ENCODE measurements at places on chromosomes 2 and 18.

DNA sequence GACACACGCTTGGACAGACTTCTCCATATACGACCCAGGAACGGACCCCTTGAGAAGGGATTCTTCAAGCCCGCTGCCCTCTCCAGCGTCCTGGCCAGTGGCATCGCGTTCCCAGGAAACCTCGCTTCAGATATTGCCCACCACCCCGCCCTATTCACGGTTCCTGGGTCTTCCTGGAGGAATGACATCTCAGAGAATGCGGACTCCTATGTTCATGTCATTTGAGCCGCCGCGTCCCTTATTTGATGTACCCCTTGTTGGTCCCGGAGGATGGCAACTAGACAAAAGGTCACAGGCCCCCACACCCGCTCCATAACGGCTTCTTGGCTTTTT is 588 bp upstream of the CCDC93 start:
- DNase-seq, result no peak

- DNase-seq, result no peak
Observed at GRCh38 chr2:88090446-88091283, 23.0 kb downstream of the SMYD1 start.

DNA sequence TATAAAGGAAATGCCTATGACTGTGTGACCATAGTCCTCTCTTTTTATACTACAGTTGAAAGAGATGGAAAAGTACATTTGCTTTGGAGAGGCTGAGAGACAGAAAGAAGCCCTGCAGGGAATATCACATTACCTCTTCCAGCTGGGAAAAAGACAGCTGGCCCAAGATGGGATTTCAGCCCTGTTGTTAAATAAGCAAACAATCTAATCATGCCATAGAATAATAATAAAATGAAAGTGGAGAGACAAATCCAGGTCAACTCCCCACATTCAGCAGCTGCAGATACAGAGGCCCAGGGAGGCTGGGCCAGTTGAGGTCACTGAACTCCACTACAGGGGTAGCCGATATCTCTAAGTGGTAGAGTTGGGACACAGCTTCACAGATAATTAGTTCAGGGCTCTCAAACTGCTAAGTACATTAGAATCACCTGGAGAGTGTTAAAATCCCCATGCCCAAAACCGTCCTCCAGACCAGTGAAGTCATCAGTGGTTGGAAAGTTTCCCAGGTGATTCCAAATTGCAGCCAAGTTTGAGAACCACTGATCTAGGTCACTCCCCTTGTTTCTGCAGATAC is 81.9 kb downstream of the MOGAT1 start:
- no peak for DNase-seq

DNA sequence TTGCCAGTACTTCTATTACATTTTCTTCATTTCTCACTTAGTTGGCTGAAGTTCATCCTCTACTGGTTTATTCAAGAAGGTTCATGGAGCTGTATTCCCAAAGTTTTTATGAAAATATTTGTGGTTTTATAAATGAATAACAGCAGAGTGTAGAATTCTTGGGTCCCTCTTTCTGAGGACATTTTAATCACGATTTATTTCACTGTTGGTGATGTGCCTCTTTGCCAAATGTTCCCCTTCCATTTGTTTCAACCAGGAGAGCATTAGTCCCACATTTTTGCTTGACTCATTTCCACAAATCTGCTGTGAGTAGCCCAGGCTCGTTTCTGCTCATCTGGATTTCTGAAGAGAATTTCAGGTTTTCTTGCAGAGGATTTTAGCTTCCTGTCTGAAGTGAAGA is 20.8 kb downstream of the COPS7B start:
- no peak for DNase-seq

GRCh38 chr2:211512806-211513205 is 956.4 kb downstream of the CPS1 start:
- DNase-seq, result no peak

GRCh38 chr18:75247611-75248421 is 37.2 kb downstream of the TSHZ1 start:
- no peak for DNase-seq

GRCh38 chr2:191351298-191351697 is 106.1 kb downstream of the MYO1B start:
- no peak for DNase-seq

GRCh38 chr2:95345563-95346230 is 48.5 kb downstream of the KCNIP3 start:
- peak; percentile 88 for DNase-seq

DNA sequence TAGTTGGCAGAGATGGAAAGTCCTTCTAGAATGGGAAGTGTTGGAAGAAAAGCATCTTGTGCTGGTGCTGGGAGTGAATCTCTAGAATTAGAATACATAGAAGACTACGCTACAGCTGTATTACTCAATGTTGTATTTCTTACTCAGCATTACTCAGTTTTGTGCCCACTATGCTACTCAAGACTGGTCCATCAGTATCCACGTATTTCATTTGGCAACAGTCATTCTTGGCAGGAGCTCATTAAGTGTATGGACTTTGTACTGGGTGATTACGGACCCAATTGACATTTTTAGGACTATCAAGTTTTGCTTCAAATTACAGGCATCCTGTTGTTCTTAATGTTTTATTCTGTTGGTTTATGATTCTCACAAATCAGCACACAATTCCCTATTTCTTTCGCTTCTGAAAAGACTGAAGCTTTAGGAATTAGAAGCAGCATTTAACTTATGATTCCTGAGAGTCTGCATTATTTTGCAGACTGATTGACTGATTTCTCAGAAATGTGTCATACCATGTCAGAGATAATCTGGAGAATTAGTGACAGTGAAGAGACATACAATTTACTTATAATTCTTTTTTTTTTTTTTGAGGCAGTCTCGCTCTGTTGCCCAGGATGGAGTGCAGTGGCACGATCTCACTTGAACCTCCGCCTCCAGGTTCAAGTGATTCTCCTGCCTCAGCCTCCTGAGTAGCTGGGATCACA is 136.9 kb downstream of the MYO3B start:
- no peak for DNase-seq

DNA sequence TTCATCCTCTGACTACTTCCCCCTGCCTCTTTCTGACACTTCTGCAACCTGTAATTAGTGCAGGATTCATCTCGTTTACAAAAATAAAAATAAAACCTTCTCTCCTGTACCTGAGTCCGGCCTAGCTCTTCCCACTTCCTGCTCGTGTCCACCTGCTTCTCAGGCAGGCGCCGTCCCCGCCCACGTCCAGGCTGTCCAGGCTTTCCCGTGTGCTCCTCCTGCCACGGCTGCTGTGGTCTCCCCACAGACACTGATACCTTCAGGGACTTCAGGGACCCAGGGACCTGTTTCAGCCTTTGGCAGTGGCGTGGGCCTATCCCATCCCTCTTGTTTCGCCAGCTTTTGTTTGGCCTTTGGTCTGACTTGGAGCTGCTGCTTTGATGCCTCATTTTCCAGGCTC is 272.5 kb downstream of the PHLPP1 start:
- no peak for DNase-seq

- DNase-seq, result no peak
Observed at GRCh38 chr2:19457809-19458208, 99.4 kb upstream of the OSR1 start.

- DNase-seq, result no peak
Observed at GRCh38 chr2:238236571-238236970, 3.3 kb downstream of the HES6 start.

DNA sequence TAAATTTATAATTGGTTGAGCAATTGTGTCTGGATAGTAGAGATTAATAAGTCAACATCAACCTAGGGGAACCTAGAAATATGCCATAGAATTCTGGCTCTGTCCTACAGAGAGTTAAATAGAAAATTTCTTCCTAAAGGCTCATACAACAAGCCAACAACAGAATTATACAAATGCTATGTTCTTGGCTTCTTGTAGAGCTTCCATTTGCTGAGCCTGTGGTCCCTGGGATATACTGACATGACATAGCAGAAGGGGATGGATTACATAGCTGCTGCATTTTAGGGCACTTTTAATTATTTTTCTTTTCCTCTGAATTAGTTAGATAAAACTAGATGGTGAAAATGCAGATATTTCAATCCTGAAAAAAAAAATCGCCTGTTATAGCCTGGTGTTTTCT is 95.5 kb upstream of the ST6GAL2 start:
- no peak for DNase-seq

GRCh38 chr2:35821675-35822074 is 533.9 kb upstream of the CRIM1 start:
- DNase-seq, result peak; percentile 50

DNA sequence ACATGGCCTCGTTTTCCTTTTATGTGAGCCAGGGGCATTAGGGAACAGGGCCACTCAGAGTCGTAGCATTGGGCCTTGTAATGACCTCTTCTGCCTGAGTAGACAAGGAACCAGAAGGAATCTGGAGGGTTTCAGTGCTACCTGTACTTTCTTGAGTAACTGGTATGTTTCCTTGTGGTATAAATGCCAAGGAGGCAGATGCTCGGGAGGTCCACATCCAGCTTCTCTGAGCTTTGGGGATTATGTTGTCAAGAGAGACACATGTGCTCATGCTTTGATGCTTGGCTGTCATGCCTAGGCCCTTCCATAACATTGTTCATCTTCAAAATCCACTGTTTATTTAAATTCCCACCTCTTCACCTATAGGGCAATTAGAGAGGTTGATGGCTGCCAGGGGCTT is 26.3 kb downstream of the FOSL2 start:
- DNase-seq, result no peak

- DNase-seq, result no peak
Observed at GRCh38 chr2:38163006-38163405, 87.1 kb upstream of the CYP1B1 start.

- DNase-seq, result no peak
Observed at GRCh38 chr2:236317938-236318396, 53.8 kb upstream of the ASB18 start.

DNA sequence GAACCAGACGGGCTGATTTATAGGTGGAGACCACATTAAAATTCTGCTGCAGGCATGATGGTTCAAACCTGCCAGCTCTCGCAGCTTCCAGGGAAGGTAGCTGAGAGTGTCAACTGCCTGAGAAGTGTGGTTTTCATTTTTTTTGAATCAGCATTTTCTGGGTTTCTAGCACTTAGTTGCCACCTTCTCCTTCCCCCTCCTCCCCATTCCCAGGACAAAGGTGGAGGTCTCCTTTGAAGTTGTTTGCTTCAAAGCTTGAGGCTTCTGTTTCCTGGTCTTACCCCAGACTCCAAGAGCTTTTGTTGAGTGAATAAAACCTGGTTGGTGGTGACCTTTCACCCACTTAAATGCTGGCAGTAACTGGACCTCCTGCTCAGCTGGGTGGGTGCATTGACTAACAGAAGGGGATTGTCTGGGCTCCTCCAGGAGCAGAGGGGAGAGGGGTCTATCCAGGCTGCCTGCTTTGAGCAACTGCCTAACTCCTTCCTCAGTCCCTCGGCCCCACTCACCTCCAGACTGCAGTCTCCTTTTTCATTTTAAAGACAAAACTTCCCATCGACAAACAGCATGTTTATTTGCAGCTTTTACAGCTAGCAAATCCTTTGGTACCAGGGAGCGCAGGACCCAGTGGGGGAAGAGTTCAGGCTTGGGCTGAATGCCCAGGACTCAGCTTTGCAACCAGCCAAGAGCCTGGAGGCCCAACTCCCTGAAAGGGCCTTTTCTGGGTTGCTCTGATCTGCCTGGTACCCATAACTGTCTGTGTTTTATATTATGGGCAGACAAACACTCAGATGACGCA is 3.5 kb downstream of the RHOB start:
- DNase-seq, result peak; percentile 95

GRCh38 chr18:9507565-9508088 is 32.3 kb downstream of the RALBP1 start:
- no peak for DNase-seq

DNA sequence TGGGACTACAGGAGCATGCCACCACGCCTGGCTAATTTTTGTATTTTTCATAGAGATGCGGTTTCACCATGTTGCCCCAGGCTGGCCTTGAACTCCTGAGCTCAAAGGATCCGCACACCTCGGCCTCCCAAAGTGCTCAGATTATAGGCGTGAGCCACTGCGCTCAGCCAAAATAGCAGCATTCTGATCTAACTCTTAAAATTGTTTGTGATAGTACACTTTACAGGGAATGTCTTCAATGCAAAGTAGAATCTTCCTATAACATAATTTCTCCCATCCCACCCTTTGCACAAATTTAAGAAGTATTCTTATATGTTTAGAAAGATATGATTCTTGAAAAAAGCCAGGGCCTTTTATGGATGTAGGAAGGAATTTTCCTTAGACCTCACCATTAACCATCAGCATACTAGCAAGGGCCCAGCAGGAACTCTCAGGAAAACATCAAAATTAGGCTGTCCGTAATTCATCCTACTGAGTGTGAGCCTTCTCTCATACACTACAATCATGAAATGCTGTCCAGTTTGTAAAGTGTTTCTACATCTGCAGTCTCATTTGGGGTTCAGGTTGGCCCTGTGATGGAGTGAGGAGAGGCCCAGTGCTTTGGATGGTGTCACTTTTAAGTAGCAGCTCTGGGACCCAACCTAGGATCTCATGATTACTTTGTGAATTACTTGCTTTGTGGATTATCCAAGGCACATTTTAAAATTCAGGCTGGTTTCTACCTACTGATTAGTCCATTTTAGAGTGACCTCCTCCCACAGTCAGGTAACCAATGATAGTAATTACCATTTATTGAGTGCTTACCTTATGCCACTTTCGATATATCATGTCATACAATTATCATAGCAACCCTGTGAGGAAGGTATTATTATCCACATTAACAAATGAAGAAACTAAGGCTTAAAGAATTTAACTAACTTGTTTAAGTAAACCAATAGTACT is 37.5 kb upstream of the DLX1 start:
- DNase-seq, result no peak

DNA sequence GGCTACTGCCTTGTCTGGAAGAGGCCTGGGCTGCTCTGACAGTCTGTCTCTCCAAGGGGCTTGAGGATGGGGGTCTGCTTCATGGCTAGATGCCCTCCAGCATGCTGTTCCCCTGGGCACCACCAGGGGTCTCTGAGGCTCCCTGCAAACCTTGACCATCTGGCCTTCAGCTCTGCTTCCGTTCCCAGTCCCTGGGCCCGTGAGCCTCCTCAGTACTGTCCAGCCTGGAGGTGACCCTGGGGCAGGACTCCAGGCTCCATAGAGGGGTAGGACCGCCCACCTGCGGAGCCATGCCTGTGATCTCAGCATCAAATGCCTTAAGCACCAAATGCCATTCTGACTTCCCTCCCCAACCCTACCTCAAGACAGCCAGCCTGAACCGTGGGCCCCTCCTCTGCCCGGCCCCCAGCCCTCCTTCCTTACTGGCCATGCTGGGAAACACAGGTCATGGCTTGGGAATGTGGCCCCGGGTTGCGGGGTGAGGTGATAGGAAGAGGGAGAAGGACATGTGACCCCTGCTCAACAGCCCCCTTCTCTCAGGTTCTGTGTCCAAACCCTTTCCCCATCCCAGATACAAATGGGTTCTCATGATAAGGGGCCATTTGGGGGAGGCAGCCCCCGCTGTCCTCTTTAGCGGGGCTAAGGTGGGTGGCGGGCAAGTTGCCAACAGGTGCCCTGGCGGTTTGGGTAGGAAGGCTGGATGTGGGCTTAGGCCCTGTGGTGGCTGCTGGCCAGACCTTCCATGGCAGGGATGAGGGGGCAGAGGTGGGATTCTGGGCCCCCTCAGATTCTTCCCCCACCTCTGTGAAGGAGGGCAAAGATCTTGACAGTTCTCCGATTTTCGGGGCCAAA is 25.0 kb downstream of the SPEG start:
- DNase-seq, result peak; percentile 94

- peak; percentile 28 for DNase-seq
Observed at GRCh38 chr2:82875858-82876257, 1583.2 kb downstream of the SUCLG1 start.
